ENCODE measurements at places on chromosomes 2 and 18. TPM values are rescaled to one million over a fixed set of nuclear protein-coding genes. Genes with fewer than 3 reads are reported as not detected.

DNA sequence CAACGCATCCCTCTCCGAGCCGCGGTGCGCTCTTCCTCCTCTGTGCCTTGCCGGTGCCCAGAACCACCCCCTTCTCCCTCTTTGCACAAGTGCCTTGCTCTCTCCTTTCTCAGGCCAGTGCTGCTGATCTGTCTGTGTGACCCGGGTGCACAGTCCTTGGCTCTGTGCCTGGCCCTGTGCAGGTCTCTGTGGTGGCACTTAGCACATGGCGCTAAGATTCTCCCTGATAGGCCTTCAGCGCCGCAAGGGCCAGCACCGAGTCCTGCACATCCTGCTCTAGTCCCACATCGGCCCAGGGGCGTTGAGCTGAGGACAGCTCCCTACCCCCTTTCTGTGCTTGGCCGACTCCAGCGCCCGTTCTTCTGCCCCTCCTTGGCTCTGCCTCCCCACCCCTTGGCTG is 136.1 kb downstream of the NEDD4L start:
- H3K27ac ChIP-seq, result no peak overlapping the region
- H3K36me3 ChIP-seq, result no peaks in the 10 kb centered on the region
- DNase-seq, result no peak

DNA sequence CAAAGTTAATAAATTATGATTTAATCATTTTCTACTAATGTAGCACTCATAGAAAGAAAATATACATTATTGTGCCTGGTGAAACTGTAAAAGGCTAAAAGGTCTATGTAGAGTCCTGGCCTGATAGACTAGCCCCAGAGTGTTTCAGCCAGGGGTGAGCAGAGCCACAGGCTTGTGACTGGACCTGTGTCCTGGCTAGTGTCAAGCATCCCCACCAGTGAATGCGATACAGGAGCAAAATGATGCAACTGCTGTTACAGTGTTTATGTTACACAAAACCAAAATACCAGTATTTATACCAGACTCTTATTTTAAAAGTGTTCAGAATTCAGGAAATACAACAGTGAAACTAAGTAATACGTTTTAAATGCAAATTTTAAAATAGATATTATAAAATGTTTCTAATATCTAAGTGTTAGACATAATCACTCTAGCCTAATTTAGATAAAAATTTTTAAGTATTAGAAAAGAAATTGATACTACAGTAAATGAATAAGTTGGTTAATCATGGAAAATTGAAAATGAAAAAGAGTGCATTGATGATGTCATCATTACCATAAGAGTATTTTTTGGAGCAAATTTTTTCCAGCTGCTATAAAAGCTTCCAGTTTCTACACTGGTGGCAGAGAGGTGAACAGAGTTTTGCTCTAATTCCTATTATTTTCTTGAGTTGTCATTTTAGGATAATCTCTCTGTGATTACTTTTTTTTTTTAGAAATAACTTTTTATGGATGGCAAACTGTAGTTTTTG is 6.2 kb upstream of the TSPYL6 start:
- no peak for DNase-seq
- H3K27me3 ChIP-seq, result no peaks in the 10 kb centered on the region
- H3K4me3 ChIP-seq, result no peak overlapping the region
- H3K36me3 ChIP-seq, result no peaks in the 10 kb centered on the region

- H3K4me1 ChIP-seq, result no peaks in the 10 kb centered on the region
- no peaks in the 10 kb centered on the region for H3K27me3 ChIP-seq
- no peak overlapping the region for H3K27ac ChIP-seq
- no peak for DNase-seq
- no peak overlapping the region for H3K4me3 ChIP-seq
Observed at GRCh38 chr2:103153580-103154284, 391.9 kb downstream of the TMEM182 start.

DNA sequence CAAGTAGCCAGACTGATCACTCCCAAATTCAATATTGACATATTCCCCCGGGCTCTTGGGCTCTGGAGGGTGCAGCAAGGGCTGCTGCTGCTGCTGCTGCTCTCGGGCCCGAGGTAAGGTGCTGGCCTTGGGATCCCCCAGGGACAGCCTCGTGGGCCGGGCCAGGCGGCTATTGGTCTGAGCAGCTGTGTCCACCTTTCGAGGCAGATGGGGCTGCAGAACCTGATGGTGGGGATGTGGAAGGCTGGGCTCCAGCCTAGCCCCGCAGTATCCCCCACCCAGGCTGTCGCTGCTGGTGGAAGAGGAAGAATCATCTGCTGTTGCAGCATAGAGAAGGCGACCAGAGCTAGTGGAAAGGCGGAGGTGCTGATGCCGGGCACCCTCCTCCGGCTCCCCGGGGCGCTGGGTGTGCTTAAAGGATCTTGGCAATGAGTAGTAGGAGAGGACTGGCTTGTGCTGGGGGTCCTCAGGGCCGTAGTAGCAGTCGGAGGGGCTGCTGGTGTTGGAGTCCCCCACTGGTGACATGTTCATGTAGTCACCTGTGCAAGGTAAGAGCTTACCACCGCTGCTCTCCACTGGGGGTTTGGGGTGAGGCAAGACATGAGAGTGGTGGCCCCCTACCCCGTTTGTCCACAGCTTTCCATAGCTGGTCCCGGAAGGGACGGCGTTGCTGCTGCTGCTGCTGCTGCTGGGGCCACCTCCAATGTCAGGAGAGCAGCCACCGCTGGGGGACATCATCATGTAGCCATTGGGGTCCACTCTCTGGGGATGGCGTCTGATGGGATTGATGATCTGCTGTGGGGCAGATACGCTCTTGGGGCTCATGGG is 3.4 kb downstream of the IRS1 start:
- no peaks in the 10 kb centered on the region for H3K27me3 ChIP-seq
- no peak overlapping the region for H3K4me3 ChIP-seq
- H3K27ac ChIP-seq, result no peak overlapping the region
- no peaks in the 10 kb centered on the region for H3K36me3 ChIP-seq
- peaks cover 2% of the 10 kb centered on the region for H3K4me1 ChIP-seq

LDAH gene
- 13.0 TPM for total RNA-seq

GRCh38 chr2:241849616-241850543 is 8.8 kb downstream of the PDCD1 start:
- DNase-seq, result peak; percentile 72
- H3K27ac ChIP-seq, result no peak overlapping the region
- no peaks in the 10 kb centered on the region for H3K27me3 ChIP-seq
- H3K4me1 ChIP-seq, result no peaks in the 10 kb centered on the region
- no peak overlapping the region for H3K4me3 ChIP-seq

GRCh38 chr2:143935482-143935752 is 584.5 kb downstream of the ZEB2 start:
- no peak overlapping the region for H3K4me3 ChIP-seq
- H3K36me3 ChIP-seq, result no peaks in the 10 kb centered on the region
- no peak for DNase-seq
- H3K27ac ChIP-seq, result no peak overlapping the region
- no peaks in the 10 kb centered on the region for H3K4me1 ChIP-seq

GRCh38 chr2:85796341-85797262 is 42.8 kb downstream of the ATOH8 start:
- peaks cover 2% of the 10 kb centered on the region for H3K36me3 ChIP-seq
- H3K27me3 ChIP-seq, result no peaks in the 10 kb centered on the region
- H3K27ac ChIP-seq, result peak overlapping the region; percentile 68
- no peaks in the 10 kb centered on the region for H3K4me1 ChIP-seq
- H3K4me3 ChIP-seq, result no peak overlapping the region
